Hematopoietic multipotent progenitor cell treated with erythropoietin and hydrocortisone succinate and interleukin-3 and kit ligand, for 4 days (in vitro differentiated cells): ENCODE measurements at places on chromosomes 2 and 18.

- no peak for DNase-seq
Measured at GRCh38 chr2:152600051-152600657, 117.1 kb downstream of the PRPF40A start.

GRCh38 chr2:52402128-52402527, 1365.5 kb upstream of the CHAC2 start:
- DNase-seq: no peak

DNA sequence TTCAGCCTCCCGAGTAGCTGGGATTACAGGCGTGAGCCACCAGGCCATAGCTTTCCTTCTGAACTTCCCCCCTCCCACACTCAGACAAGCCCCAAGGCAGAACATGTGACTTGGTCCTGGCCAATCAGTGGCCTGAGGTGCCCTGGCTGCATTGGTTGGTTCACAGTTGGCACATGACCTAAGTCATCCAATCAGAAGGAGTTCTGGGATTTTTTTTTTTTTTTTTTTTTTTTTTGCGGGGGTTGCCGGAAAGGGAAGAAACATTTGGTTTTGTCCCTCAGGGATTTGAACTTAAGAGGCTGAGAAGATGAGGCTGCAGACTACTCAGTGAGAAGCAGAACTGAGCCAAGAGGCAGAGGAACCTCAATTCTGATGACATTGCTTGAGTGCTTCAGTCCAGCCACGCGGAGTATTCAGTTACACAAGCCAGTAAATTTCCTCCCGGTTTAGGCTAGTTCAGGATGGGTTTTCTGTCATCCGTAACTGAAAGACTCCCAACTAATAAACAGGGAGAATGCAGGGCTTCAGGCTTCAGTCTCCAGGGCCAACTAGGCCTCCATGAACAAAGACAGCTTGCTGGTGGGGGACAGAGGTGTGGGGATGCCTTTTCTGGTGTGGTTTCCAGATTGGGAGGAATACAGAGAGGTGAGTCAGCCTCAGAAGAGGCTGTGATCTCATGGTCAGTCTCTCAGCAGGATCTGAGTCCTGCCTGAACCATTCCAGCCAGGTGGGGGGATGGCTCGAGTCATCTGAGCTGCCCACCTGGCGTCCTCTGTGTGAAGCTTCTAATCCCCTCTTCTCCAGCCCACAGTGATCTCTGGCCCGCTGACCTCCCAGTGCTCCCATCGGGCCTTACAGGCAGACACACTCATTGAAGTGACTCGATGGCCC, 9.2 kb downstream of the PTMA start:
- peak; percentile 57 for DNase-seq

- DNase-seq: peak; percentile 56
Measured at GRCh38 chr2:8438996-8439395, 242.9 kb upstream of the ID2 start.

- no peak for DNase-seq
Measured at GRCh38 chr2:159272156-159272555, 14.3 kb downstream of the WDSUB1 start.

DNA sequence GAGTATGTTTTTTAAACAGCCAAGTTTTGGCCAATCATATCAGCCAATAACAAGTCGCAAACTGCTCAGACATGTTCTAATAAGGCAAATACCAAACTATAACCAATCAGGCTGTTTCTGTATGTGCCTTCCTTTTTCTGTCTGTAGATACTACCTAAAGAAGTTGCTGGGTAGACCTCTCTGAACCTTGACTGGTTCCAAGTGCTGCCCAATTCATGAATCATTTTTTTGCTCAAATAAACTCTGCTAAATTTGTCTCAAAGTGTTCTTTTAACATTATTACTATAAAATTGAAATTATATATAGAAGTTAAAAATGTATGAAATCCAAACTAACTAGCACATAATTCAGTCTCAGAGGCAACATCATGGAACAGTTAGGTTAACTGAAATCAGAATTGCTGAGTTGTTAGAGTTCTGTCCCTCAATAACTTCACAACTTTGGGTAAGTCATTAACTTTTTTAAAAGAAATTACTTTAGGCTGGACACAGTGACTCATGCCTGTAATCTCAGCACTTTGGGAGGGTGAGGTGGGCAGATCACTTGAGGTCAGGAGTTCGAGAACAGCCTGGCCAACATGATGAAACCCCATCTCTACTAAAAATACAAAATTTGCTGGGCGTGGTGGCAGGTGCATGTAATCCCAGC, 4.9 kb upstream of the TTC21B start:
- DNase-seq: no peak

- DNase-seq: peak; percentile 95
Measured at GRCh38 chr2:88866756-88867155, 175.3 kb downstream of the RPIA start.

DNA sequence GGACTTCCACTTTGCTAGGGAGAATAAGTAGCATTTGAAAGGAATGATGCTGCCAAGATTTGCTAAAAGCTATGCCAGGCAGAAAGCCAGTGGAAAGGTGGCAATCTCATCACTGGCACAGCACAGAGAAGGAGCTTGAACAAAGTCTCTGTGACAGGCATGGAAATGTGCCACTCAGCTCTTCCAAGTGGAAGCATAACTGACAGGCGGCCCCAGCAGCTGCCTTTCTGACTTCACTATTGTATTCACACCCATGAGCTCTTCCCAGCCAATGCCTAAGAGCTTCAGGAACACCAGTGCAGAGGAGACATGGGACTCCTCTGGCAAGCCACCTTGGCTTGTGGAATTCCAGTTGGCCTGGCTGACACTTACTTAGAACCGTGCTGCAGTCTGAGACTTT, 134.6 kb upstream of the REG3G start:
- no peak for DNase-seq

GRCh38 chr2:235909358-235909757, 258.8 kb downstream of the GBX2 start:
- DNase-seq: peak; percentile 15
